ENCODE measurements at places on chromosomes 13 and 19.

- no peak for DNase-seq
Measured at GRCh38 chr13:87128491-87128890, 542.7 kb upstream of the SLITRK5 start.

DNA sequence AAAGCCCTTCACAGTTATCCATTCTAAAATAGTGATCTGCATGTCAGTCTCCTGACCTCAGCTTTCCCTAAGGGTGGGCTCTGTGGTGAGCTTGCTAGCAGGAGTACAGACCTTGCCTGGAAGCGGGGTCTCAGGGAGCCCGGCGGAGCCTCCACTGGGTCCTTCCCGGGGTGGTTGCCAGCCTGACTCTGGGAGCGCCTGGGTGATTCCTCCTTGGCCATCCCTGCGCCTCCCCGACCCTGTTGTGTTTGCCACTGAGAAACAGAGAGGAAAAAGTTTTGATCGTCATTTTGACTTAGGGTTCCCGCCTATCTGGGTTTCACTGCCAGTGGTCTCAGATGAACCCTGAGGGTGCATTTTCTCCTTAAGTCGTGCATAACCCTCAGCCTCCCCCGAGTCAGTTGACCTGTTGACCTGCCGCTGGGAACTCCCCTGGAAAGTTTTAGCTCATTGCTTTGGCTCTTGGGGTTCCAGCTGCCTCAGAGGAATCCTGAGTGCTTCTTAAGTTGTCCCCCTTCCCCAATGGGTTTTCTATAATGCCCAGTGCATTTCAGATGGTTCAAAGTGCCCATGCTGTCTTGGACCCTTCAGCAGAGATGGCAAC lies 117.8 kb downstream of the RAB20 start:
- DNase-seq = no peak

- DNase-seq = no peak
Measured at GRCh38 chr13:20114066-20114610, 46.7 kb downstream of the GJA3 start.

DNA sequence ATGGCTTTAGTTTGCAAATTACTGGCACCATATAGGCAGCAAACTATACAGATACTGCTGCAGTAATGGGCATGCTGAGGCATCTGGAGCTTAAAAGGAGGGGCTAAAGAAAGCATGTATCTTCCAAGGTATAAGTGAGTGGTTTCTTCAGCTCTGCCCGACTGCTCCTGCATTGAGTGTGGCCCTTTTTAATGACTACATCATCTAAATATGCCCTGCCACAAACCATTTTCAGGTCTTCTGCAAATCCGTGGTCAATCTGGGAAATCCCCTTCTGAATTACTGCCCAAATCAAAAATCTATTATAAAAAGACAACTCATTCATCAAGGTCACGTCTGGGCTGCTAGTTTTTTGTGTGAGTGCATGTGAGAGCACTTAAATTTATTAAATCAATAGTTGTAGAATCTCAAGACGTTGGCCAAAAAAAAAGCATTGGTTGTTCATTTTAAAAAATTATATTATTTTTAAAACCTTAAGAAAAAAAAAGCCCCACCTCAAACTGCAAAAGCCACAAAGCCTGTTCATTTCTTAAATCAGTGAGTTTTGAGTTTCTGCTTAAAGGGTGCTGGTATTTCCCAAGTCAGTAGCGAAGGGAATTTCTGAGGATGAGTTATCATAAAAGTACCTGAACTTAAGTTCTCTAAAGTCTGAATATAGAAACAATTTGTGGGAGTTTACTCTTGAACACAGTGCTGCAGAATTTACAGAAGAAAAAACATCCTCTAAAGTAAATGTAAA lies 16.3 kb downstream of the LCP1 start:
- DNase-seq = no peak

- no peak for DNase-seq
Measured at GRCh38 chr13:44195245-44195644, 178.4 kb upstream of the SERP2 start.

GRCh38 chr19:18483119-18483890 lies 38.6 kb downstream of the ELL start:
- no peak for DNase-seq

GRCh38 chr13:103099722-103100293 lies 33.6 kb upstream of the SLC10A2 start:
- DNase-seq = no peak

- DNase-seq = no peak
Measured at GRCh38 chr13:112072534-112073244, 5.7 kb downstream of the SOX1 start.

- no peak for DNase-seq
Measured at GRCh38 chr13:39929583-39929982, 274.1 kb downstream of the COG6 start.

GRCh38 chr19:11164879-11165406 lies 9.4 kb upstream of the SPC24 start:
- DNase-seq = no peak

- DNase-seq = no peak
Measured at GRCh38 chr13:46753917-46754316, 43.0 kb downstream of the ESD start.

GRCh38 chr13:97566907-97567306 lies 132.9 kb downstream of the RAP2A start:
- DNase-seq = no peak

- DNase-seq = no peak
Measured at GRCh38 chr19:1299801-1300200, 14.1 kb downstream of the EFNA2 start.

- DNase-seq = no peak
Measured at GRCh38 chr13:105611424-105611823, 924.0 kb downstream of the EFNB2 start.

GRCh38 chr19:28169168-28169887 lies 1043.6 kb downstream of the UQCRFS1 start:
- no peak for DNase-seq

GRCh38 chr19:53541971-53542370 lies 4.0 kb downstream of the ZNF331 start:
- no peak for DNase-seq

- no peak for DNase-seq
Measured at GRCh38 chr13:74036373-74036772, 97.8 kb downstream of the KLF12 start.

GRCh38 chr19:30450835-30451321 lies 78.7 kb downstream of the ZNF536 start:
- no peak for DNase-seq

DNA sequence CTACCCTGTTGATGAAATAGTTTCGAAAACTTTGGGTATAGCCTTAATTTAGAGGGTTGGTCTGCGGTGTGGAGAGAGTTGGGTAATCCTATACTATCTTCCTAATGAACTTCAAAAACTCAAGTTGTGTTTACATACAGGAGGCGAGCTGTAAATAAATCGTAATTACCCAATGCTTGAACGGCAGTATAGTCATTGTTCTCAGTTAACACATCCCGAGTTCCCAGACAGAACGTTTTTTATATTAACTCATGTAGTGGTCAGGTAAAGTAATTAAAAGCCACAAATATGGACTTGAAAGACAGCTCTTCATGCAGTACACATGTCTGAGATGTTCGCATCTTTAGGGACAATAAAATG lies 1.5 kb downstream of the PDS5B start:
- DNase-seq = no peak

GRCh38 chr19:15223649-15224361 lies 8.4 kb downstream of the EPHX3 start:
- no peak for DNase-seq

- no peak for DNase-seq
Measured at GRCh38 chr19:13215572-13216380, 65.6 kb downstream of the IER2 start.

- no peak for DNase-seq
Measured at GRCh38 chr13:49594576-49594975, 9.2 kb upstream of the RCBTB1 start.

- no peak for DNase-seq
Measured at GRCh38 chr19:30895946-30896345, 453.3 kb downstream of the TSHZ3 start.

DNA sequence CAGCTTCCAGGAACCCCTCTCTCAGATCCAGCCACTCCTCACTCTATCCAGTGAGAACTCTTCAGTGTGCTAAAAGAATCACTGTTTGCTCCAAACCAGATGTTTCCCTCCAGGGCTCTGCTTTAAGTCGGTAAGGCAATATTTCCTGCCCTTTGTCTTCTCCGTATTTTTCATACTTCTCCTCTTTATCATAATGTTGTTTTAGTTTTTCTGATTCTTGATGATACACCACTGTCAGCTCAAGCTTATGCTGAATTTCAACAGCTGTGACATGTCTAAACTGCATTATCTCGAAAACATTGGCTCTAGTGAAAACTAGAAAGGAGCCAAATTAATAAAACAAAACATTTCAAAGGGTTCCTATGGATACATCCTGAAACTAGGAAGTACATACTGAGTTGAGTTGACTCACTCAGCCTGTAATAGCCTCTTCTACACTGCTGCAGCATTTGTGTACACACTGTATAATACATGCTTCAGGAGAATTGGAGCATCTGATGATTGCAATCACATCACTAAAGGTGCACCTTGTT lies 39.8 kb downstream of the GPR180 start:
- no peak for DNase-seq
